ENCODE measurements at places on chromosomes 12 and 14. TPM values are rescaled to one million over a fixed set of nuclear protein-coding genes. Genes with fewer than 3 reads are reported as not detected.

GRCh38 chr14:29587046-29587445 lies 340.6 kb downstream of the PRKD1 start:
- no peak for DNase-seq

GRCh38 chr14:44170101-44170500 lies 337.0 kb downstream of the FSCB start:
- DNase-seq, result no peak

GRCh38 chr12:61810486-61810885 lies 449.7 kb upstream of the USP15 start:
- DNase-seq, result no peak

DNA sequence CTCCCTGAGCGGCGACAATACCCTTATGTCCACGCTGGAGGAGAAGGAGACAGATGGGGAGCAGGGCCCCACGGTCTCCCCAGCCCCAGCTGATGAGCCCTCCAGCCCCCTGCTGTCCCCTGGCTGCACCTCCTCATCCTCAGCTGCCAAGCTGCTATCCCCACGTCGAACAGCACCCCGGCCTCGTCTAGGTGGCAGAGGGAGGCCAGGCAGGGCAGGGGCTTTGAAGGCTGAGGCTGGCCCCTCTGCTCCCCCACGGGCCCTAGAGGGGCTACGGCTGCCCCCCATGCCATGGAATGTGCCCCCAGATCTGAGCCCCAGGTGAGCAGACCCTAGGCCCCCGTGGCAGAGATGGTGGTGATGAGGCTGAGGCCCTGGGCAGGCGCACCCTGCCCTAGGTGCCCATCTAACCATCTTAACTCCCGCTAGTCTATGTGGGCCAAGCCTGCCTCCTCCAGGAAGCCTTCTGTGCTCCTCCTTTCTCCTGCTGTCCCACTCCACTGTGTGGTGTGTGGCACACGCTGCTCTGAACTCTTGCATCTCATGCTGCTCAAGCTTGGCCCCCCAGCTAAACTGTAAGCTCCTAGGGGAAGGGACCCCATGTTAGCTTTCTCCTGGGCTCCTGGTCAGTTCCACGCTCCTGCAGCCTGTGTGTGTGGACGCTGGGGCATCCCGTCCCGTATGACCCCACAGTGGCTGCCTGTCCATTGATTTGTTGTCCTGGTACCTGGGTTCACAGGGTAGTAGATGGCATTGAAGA lies 12.1 kb downstream of the MCRS1 start:
- no peak for DNase-seq

The BEST3 gene
- 1.5 TPM for total RNA-seq

The TAS2R8 gene
- not detected for total RNA-seq

DNA sequence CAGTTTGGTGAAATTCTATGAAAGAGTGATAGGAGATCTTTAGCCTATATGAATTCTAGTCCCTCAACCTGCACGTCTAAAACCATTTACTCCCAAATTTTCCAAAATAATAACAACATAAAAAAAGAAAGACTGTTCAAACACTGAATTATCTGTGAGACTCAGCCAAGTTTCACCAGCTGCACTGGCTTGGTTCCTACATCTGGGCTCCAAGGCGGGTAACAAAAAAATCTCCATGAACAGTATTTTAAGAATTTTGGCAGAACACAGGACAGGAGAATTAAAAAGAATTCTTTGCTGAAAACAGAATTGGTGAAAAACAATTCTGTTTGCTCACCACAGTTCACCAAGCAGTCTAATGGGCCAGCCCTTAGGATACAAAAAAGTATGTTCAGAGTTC lies 536.8 kb upstream of the ATP2B1 start:
- DNase-seq, result no peak

The DDX23 gene
- total RNA-seq, result 152 TPM

GRCh38 chr14:81313775-81314429 lies 86.2 kb downstream of the STON2 start:
- no peak for DNase-seq
